ENCODE measurements at places on chromosomes 3 and 15. TPM values are rescaled to one million over a fixed set of nuclear protein-coding genes. Genes with fewer than 3 reads are reported as not detected.

The FOXL2 gene
- 0.03 TPM for polyA plus RNA-seq

The NT5DC2 gene
- 154 TPM for polyA plus RNA-seq

The GATA2 gene
- 50.6 TPM for polyA plus RNA-seq

The SLC12A8 gene
- polyA plus RNA-seq, result 10.3 TPM

The NEIL1 gene
- 35.5 TPM for polyA plus RNA-seq

The WWTR1 gene
- polyA plus RNA-seq, result 100 TPM

The TM4SF18 gene
- polyA plus RNA-seq, result 27.4 TPM

The VEPH1 gene
- 46.2 TPM for polyA plus RNA-seq

The C3orf85 gene
- polyA plus RNA-seq, result 18.4 TPM

The ACAN gene
- polyA plus RNA-seq, result 2.7 TPM

The SERPINI2 gene
- polyA plus RNA-seq, result 1.0 TPM

The ZPLD1 gene
- polyA plus RNA-seq, result 0.62 TPM

The ROPN1 gene
- 0.15 TPM for polyA plus RNA-seq

The IQCH gene
- 7.7 TPM for polyA plus RNA-seq

The RASL12 gene
- 8.2 TPM for polyA plus RNA-seq

The NPAP1 gene
- 2.2 TPM for polyA plus RNA-seq

The WDR93 gene
- polyA plus RNA-seq, result 3.4 TPM

The MDFIC2 gene
- polyA plus RNA-seq, result not detected

The ACAA1 gene
- 138 TPM for polyA plus RNA-seq

The KIF15 gene
- polyA plus RNA-seq, result 29.2 TPM

The CSPG4 gene
- polyA plus RNA-seq, result 6.4 TPM

The P2RY1 gene
- polyA plus RNA-seq, result 3.0 TPM

The GRK7 gene
- 0.13 TPM for polyA plus RNA-seq

The GOLGA6D gene
- polyA plus RNA-seq, result 0.13 TPM

The LRRC31 gene
- 0.17 TPM for polyA plus RNA-seq

The ATP13A4 gene
- 3.0 TPM for polyA plus RNA-seq

The WNT7A gene
- polyA plus RNA-seq, result 0.07 TPM

The LMCD1 gene
- 26.7 TPM for polyA plus RNA-seq

The ITIH1 gene
- polyA plus RNA-seq, result not detected

The PLCH1 gene
- 12.0 TPM for polyA plus RNA-seq

The MORC1 gene
- 0.40 TPM for polyA plus RNA-seq

The ADGRG7 gene
- polyA plus RNA-seq, result 0.04 TPM

The SATB1 gene
- polyA plus RNA-seq, result 37.6 TPM

The WDR72 gene
- 55.7 TPM for polyA plus RNA-seq

The PXYLP1 gene
- polyA plus RNA-seq, result 37.7 TPM

The RPS27L gene
- polyA plus RNA-seq, result 80.5 TPM

The AMT gene
- 48.4 TPM for polyA plus RNA-seq

The MST1R gene
- 1.4 TPM for polyA plus RNA-seq

The CYP11A1 gene
- 2.2 TPM for polyA plus RNA-seq

The ASB14 gene
- 0.56 TPM for polyA plus RNA-seq

The PRTG gene
- 12.1 TPM for polyA plus RNA-seq

The CNTN6 gene
- polyA plus RNA-seq, result 3.7 TPM

The WNT5A gene
- 32.1 TPM for polyA plus RNA-seq

The CLDN11 gene
- polyA plus RNA-seq, result 171 TPM

The SPINK8 gene
- 0.95 TPM for polyA plus RNA-seq

The TMEM87A gene
- 47.7 TPM for polyA plus RNA-seq

The FES gene
- polyA plus RNA-seq, result 18.6 TPM

The ANKRD34C gene
- 0.12 TPM for polyA plus RNA-seq

The TLR9 gene
- polyA plus RNA-seq, result 0.09 TPM

The CIB2 gene
- polyA plus RNA-seq, result 40.1 TPM
